ENCODE measurements at places on chromosomes 5 and 9. TPM values are rescaled to one million over a fixed set of nuclear protein-coding genes. Genes with fewer than 3 reads are reported as not detected.

TMEM252 gene
- not detected for total RNA-seq

SLC12A7 gene
- 32.1 TPM for total RNA-seq

CYFIP2 gene
- total RNA-seq: 193 TPM

GPR150 gene
- 0.56 TPM for total RNA-seq

PCDHGA7 gene
- total RNA-seq: 0.05 TPM

SPATA31A3 gene
- total RNA-seq: not detected

PCDHB3 gene
- not detected for total RNA-seq

FAM169A gene
- 2.6 TPM for total RNA-seq

SCAI gene
- total RNA-seq: 13.4 TPM

SLCO4C1 gene
- 0.28 TPM for total RNA-seq

SPATA31A7 gene
- not detected for total RNA-seq

HMGXB3 gene
- total RNA-seq: 43.1 TPM

SLU7 gene
- total RNA-seq: 38.4 TPM
